ENCODE measurements at places on chromosomes 12 and 14. TPM values are rescaled to one million over a fixed set of nuclear protein-coding genes. Genes with fewer than 3 reads are reported as not detected.

Gene RGS6
- not detected for polyA plus RNA-seq

Gene C12orf56
- polyA plus RNA-seq = 0.05 TPM

Gene FBLN5
- 1.8 TPM for polyA plus RNA-seq

Gene ACSS3
- polyA plus RNA-seq = 0.06 TPM

Gene LBHD2
- polyA plus RNA-seq = not detected

Gene SPX
- 3.2 TPM for polyA plus RNA-seq

Gene SIX4
- 2.3 TPM for polyA plus RNA-seq

Gene GUCY2C
- polyA plus RNA-seq = not detected

Gene SYNDIG1L
- not detected for polyA plus RNA-seq

Gene RFX4
- not detected for polyA plus RNA-seq

GRCh38 chr14:77043984-77044485 lies 15.5 kb upstream of the IRF2BPL start:
- no peak for DNase-seq

GRCh38 chr14:105776924-105777323 lies 250.5 kb downstream of the TMEM121 start:
- DNase-seq = no peak

GRCh38 chr14:80607430-80608190 lies 333.9 kb downstream of the CEP128 start:
- no peak for DNase-seq

- no peak for DNase-seq
Observed at GRCh38 chr12:72679147-72679757, 407.1 kb downstream of the TRHDE start.

GRCh38 chr12:123681605-123682004 lies 10.7 kb downstream of the TCTN2 start:
- no peak for DNase-seq

- no peak for DNase-seq
Observed at GRCh38 chr14:102605029-102605428, 12.6 kb downstream of the RCOR1 start.

DNA sequence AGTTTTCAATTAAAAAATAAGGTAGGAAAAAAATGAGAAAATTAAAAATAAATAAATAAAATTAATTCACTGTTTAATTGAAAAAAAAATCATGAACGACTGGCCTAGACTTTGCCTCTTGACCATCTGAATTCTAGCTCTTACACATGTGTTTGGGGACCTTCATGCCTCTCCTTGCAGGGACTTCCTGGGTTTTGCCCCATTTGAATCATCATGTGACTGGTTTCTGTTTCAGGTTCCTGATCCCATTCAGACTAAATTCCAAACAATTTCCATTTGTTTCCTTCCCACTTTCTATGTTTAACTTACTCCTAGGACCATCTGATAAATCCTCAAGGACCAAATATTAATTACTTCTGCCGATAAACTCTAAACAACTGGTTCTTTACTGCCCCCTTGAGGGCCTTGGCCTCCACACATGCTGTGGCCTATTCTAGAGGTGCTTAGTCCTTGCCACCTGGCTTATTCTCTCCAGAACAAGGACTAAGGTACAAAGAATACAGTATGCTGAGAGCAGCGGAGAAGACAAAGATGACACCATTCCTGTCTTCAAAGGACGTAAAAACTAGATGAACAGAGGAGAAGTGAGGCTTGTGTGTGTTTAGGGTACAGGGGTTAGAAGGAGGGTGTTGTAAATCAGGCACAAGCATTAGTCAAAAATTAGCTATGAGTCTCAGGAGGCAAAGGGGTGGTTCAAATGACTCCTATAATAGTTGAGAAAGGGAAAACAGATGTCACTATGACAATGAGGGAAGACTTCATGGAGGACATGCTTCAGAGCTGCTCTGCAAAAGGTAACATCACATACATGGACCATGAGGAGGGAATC lies 125.8 kb upstream of the AVPR1A start:
- peak; percentile 58 for DNase-seq

DNA sequence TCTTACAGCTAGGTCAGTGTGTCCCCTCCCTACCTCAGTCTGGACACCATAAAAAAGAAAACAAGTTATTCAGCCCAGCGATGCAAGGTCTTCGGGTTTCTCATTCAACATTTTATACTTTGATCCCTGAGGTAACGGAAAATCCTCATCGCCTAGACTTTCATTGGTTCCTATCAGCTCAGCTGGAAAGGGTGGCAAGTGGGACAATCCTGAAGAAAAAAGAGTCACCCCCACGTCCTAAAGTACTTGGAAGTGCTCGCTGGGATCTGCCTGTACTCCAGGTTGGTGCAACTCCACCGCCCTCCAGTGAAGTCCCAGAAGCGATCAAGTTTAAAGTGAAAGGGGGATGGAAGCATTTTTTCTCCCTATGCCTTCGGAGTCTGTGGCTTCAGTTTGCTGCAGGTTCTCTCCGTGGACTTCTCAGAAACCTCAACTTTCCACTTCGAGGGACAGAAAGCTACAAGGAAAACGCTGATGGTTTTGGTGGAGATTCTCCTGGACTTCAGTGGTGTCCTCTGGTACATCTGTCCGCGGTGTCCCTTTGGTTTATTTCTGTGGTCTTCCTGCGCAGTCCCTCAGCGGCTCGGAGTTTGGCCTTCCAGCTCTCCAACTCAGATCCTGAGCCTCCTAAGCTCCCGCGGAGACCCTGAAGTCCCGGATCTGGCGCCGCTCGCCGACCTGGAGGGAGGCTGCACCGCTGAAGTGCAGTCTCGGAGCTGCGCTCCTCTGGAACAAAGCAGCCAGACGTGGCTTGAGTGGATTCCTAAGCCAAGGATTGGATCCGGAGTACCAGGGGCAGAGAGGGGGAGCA lies 1.8 kb upstream of the LRFN5 start:
- DNase-seq = no peak

DNA sequence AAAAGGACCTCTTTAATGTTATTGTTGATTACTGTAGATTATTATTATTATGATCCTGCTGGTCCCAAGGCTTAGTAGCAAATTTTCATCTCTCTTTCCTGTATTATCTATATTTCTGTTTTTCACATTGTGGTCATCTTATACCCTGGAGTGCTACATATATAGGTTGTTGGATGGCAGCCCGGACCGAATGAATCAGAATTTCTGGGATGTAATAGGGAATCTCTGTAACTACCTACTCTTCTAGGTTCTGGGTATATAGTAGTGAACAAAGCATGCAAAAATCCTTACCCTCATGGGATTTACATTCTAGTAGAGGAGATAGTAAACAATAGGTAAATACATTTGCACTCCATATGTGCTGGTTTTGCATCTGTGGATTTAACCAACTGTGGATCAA lies 31.4 kb downstream of the NUBPL start:
- no peak for DNase-seq

DNA sequence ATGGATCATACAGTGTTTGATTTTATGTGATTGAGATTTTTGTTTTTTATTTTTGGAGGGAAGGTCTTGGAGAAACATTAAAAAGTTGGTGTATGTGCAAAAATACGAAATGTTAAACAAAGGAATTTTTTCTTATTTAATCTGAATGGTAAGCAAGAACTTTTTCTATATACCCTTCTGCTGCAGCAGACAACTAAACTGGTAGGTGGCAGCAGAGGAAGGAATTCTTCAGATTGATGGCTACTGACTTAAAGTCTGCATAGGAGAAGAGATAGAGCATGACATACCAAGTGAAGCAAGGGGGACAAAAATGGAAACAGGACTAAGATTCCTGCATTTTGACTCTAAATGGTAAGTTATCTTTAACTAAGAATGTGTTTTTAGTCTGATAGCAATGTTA lies 42.0 kb upstream of the A2ML1 start:
- DNase-seq = peak; percentile 58

GRCh38 chr14:84029246-84029645 lies 1500.7 kb upstream of the FLRT2 start:
- no peak for DNase-seq

DNA sequence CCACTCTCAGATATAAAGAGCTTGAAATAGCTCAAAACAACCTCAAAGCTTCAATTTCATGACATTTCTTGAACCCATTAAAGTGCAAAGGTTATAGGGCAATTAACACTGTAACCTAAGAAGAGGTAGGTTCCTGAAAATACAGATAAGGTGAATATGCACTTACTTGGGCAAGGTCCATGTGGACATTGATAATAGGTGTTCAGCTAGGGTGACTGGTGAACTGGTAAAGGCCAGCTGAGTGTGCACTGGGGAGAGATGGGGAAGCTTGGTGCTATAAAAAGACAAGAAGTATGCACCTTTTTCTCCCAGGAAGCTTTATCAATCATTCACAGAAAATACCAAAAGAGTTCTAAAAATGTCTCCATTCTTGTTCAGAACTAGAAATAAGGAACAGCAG lies 418.6 kb downstream of the SLC16A7 start:
- DNase-seq = no peak

DNA sequence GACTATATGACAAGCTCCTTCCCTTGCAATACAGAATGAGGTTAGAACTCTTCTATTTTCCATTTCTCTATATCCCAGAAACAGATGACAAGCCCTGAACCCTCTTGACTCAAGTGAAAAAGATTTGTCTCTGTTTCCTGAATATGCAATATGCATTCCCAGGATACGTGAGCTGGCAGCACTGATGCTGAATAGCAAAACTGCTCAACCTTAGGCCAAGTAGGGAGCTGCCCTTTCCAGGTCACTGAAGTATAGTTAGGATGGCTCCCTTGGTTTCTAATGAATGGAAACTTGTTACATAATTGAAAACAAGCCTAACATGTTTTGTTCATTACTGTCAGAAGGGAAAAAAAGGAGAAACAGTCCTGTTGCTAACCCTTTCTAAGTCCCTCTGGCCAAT lies 47.9 kb upstream of the PLEKHG7 start:
- no peak for DNase-seq

DNA sequence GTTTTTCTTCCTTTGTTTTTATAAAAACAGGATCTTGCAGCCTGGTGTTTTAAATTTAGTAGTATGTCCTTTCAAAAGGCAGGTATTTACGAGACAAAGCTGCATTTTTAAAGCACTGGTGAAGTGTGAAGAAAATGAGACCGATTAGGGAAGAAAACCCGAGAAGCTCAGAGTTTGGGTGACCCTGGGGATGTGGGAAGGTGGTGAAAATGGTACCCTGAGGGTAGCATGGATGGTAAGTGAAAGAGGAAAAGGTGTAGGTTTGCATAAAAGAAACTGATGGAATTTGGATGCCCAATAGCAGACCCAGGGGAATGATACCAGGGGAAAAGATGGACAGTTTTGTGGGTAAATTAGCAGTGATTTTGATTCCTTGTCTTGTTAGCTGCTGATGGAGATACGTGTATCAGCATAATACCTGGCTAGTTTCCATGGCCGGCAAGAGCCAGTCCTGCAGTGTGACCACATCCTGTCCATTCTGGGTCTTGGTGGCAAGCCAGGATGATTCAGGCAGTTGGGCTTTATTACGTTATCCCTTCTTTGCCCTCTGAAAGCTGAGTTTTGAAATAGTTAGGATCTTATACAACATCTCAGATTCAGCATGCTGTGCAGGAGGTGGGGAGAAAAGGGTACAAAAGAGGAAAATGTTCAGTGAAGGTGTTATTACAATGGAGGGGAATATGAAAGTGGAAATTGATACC lies 8.9 kb downstream of the BICD1 start:
- DNase-seq = peak; percentile 89

GRCh38 chr14:101734246-101734847 lies 27.2 kb upstream of the PPP2R5C start:
- DNase-seq = no peak

- DNase-seq = no peak
Observed at GRCh38 chr14:94379291-94380224, 8.8 kb downstream of the SERPINA1 start.

- DNase-seq = no peak
Observed at GRCh38 chr14:71410578-71411284, 503.5 kb downstream of the PCNX1 start.

GRCh38 chr14:46018846-46019420 lies 632.6 kb downstream of the RPL10L start:
- no peak for DNase-seq

GRCh38 chr14:74018174-74018585 lies 908 bp downstream of the ENTPD5 start:
- peak; percentile 61 for DNase-seq

DNA sequence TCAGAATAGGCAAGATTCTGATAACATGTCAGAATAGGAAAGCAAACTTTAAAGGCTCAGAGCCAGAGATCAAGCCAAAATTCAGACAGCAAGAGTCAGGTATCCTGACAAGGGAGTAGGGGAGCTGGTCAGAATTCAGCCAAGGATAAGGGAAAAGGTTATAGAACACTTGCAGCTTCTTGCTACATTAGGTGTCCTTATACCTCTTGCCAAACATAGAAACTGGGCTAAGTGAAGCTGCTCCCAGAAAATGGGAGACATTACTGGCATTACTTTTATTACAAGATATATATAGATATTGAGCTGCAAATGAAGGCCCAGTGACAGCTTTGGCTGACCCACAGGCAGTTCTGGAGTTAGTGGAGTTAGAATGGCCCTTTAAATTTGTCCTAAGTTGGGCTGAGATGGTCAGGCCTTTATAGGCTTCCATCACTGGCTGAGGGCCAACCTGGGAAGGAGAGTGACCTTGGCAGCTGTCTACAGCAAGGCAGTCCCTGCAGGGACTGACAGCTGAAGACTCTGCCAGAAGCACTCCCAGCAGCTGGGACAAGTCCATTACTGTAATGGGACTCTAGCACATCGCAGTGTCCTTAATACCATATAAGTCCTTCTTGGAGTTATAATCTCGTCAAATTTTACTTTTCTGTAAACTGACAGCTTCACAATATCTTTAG lies 83.0 kb downstream of the LRRC9 start:
- DNase-seq = no peak

DNA sequence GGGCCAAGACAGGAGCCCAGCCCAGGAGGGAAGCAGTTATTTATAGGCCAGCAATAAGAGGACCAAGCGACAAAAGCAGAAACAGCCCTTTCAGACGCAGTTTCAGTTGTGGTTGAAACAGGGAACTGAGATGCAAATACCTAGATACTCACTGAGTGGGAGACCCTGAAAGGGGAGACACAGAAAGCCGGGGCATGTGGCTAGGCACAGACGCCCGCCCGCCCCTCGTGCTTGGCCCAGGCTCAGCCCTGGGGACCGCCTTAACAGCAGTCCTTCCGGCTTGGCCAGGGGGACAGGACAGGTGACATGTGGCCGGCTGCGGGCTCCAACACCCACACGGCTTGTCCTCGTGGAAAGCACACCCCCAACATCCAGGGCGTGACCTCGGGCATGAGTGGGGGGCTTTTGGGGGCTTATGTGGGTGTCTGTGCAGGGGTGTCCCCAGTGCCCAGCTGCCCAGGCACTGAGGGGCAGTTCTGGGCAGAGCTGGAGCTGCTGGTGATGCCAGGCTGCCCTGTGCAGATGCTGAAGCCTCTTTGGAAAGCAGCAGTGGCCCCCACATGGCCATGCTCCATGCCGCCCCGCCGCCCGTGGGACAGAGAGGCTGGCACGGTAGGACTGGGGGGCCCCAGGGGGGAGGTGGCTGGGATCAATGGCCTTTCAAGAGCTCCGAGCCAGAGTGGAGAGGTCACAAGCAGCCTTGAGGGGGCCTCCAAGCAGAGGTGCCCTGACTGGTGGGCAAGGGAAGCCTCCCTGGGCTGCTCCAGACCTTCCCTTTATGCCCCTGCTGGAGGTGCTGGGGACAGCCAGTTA lies 2.1 kb downstream of the PLD4 start:
- no peak for DNase-seq

- DNase-seq = no peak
Observed at GRCh38 chr12:73833746-73834145, 703.9 kb upstream of the ATXN7L3B start.

GRCh38 chr12:104410326-104410725 lies 46.4 kb upstream of the CHST11 start:
- DNase-seq = no peak

- no peak for DNase-seq
Observed at GRCh38 chr12:122081697-122082221, 3.2 kb downstream of the MLXIP start.

All from A549 (cell line).